ENCODE measurements at places on chromosomes 1 and 21.

- DNase-seq: no peak
Measured at GRCh38 chr21:35818597-35818996, 241.7 kb downstream of the SETD4 start.

DNA sequence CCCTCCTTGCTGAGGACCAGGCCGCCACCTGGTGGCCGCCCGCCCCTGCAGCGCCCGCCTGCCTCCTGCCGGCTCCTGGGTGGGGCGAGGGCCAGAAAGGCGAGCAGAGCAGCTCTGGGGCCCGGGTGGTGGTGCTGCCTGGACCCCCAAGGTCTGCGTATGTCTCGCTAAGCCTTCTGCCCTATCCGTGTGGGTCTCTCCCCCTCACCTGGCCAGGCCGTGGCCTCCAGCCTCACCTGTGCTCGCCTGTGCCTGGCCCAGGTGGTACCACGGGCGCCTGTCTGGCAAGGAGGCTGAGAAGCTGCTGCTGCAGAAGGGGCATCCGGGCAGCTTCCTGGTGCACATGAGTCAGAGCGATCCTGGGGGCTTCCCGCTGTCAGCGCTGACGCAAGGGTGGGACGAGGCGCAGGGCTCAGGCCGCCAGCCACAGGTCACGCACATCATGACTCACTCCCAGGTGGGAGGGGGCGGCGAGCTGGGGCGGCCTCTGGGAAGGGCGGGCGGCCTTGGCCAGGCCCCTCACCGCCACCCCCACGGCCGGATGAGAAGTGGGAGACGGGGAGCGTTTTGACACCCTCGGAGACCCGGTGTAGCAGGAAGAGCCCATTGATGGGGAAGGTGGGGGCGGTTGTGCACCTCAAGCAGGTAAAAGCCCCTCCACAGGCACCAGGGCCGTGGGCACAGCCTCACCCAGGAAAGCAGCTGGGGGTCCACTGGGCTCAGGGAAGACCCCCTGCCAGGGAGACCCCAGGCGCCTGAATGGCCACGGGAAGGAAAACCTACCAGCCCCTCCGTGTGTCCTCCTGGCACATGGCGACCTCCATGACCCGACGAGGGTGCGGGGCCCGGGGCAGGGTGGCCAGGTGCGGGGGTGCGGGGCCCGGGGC lies 9.9 kb downstream of the RNF223 start:
- DNase-seq: peak; percentile 66

- DNase-seq: peak; percentile 18
Measured at GRCh38 chr1:228515200-228515834, 28.1 kb downstream of the RNF187 start.

- no peak for DNase-seq
Measured at GRCh38 chr1:45926330-45926729, 122.9 kb downstream of the MAST2 start.

- no peak for DNase-seq
Measured at GRCh38 chr1:233959102-233959501, 54.6 kb downstream of the SLC35F3 start.

- DNase-seq: peak; percentile 31
Measured at GRCh38 chr1:3564921-3565831, 46.1 kb downstream of the MEGF6 start.

GRCh38 chr1:115924770-115925169 lies 51.5 kb upstream of the SLC22A15 start:
- no peak for DNase-seq

GRCh38 chr1:59098655-59099054 lies 198.2 kb upstream of the FGGY start:
- DNase-seq: no peak

DNA sequence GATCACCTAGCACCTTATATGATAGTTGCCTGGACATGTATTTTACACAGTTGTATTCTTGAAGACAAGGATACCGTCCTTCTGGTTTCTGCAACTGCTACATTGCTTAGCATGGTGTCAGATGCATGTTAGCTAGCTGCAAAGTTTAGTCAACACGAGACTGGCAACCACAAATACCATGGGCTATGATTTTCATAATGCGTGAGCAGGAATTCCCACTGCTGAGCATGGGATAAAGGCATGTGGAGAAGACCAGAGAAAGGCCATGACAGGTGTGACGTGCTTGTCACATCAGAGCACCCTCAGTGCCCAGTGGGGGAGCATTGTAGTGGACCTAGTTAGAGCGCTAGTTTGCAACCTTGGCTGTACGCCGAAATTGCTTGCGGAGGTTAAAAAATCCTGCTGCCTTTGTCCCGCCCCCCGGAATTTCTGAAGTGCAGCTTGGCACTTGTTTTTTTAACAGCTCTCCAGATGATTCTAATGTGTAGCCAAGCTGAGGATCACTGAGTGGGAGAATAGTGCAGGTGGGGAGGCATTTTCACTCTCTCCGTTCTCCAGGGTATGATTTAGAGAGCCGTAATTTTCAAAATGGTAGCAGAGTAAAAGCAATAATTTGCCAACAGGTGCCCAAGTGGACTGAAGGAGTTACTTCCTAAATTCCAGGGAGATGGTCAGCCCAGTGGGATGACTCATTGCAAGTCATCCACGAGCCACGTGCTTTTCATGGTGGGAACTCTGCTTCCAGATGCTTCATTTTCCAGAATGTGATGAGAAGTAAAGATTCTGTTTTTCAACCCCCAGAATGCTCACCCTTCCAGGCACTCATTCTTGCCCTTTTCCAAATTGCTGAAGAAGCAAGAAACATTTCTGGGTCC lies 81.0 kb downstream of the CNIH3 start:
- no peak for DNase-seq

- DNase-seq: no peak
Measured at GRCh38 chr1:160168609-160169369, 17.4 kb downstream of the ATP1A4 start.

DNA sequence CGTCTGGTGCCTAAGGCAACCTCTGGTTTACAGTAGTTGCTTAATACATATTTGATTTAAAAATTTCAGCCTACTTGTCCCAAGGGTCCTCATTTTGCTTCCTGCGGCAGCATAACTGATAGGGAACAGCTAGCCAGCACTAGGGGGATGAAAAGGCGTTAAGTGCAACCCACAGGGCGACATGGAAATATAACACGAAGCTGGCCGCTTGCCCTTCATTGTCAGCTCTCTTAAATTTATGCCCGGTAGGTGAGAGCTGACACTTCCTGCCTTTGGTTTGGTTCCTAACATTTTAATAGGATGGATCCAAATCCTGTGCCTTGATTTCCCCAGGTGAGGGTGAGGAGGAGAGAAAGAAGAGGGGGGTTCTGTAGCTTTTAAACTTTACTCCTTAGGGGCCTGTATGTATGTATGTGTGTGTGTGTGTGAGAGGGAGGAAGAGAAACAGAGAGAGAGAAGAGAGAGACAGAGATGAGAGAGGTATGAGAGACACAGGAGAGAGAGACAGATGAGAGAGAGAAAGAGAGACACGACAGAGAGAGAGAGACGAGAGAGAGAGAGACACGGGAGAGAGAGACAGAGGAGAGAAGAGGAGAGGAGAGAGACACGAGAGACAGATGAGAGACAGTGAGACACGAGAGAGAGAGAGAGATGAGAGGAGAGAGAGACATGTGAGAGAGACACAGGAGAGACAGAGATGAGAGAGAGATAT lies 938 bp upstream of the ACTN2 start:
- no peak for DNase-seq

DNA sequence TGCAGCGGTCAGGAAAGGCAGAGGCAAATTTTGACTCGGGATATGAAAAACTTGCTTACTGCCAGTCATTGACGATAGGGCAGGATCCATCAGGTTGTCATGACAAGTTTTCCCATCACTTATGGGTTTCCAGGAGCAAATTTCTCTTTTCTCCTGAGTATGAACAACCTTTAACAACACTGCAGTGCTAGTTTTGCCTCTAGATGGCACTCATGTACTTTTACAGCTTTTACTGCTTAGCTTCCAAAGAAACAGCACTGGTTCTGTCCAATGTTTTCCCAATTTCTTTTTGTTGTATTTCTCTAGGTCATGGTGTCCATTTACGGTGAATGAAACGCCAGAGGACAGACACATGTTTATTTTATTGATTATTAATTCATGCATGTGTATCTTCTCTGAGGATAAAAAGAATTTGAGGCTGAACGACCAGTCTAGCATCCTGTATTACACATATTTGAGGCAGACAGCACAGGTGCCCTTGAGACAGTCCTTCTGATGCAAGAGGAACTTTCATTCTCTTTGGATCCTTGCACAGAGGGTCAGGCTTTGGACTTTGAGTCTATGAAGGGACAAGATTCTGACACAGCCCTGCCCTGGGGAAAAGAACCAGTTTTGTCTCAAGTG lies 112.3 kb upstream of the TRABD2B start:
- no peak for DNase-seq

- no peak for DNase-seq
Measured at GRCh38 chr1:44233593-44233992, 20.3 kb downstream of the DMAP1 start.

DNA sequence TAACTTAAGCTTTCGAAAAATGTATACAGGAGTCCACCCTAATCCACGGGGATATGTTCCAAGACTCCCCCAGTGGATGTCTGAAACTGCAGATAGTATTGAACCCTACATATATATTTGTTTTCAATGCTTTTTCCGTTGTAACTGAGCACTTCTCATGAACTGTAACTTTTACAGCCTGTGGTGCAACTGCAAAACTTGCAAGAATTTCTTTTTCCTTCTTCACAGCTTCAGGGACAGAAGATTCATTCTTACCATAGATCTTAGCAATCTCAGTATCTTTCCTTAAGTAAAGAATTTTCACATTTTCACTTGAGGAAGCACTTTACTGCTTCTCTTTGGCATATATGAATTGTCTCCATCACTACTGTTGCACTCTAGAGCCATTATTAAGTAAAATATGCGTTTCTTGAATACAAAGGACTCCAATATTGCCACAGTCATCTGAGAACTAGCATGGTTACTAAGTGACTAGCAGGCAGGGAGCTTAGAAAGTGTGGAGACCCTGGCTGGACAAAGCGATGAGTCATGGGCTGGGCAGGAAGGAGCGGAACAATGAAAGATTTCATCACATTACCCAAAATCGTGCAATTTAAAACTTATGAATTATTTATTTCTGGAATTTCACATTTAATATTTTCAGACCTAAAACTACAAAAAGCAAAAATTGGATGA lies 14.1 kb downstream of the DPYD start:
- DNase-seq: no peak

DNA sequence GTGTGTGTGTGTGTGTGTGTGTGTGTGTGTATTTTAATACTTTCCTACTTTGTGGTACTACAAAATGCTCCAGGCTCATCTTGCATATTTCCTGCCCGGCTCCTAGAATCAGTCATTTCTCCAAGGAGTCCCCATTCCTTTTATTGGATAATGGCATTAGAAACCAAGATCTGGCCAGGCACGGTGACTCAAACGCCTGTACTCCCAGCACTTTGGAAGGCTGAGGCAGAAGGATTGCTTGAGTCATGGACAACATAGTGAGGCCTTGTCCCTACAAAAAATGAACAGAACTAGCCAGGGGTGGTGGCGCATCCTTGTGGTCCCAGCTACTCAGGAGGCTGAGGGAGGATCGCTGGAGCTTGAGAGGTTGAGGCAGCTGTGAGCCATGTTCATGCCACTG lies 20.3 kb downstream of the EPB41 start:
- no peak for DNase-seq

DNA sequence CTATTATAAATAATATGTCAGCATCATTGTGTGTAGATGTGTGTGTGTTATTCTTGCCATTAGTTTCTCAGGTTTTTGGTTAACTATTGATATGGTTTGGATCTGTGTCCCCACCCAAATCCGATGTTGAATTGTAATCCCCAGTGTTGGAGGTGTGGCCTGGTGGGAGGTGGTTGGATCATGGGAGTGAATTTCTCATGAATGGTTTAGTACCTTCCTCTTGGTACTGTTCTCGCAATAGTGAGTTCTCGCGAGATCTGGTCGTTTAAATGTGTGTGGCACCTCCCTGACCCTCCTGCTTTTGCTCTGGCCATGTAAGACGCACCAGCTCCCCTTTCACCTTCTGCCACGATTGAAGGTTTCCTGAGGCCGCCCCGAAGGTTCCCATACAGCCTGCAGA lies 9.6 kb upstream of the POFUT2 start:
- DNase-seq: no peak

GRCh38 chr1:65459397-65459768 lies 38.9 kb downstream of the LEPR start:
- no peak for DNase-seq

GRCh38 chr1:102853136-102853535 lies 255.2 kb downstream of the COL11A1 start:
- no peak for DNase-seq

GRCh38 chr1:87905651-87906050 lies 577.0 kb downstream of the LMO4 start:
- no peak for DNase-seq

DNA sequence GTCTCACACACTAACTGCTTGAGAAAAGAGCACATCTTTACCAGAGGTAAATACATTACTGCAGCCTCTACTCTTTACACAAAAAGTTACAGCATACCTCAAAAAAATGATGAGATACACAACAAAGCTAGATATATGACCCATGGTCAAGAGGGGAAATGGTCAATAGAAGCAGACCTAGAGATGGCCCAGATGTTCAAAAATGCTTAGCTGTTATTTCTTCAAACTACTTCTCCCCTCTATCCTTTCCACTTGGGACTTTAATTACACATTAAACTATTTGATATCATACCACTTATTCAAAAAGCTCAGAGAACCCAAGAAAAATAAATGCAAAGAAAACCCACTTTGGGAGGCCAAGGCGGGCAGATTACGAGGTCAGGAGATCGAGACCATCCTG lies 12.8 kb downstream of the BRWD1 start:
- no peak for DNase-seq

DNA sequence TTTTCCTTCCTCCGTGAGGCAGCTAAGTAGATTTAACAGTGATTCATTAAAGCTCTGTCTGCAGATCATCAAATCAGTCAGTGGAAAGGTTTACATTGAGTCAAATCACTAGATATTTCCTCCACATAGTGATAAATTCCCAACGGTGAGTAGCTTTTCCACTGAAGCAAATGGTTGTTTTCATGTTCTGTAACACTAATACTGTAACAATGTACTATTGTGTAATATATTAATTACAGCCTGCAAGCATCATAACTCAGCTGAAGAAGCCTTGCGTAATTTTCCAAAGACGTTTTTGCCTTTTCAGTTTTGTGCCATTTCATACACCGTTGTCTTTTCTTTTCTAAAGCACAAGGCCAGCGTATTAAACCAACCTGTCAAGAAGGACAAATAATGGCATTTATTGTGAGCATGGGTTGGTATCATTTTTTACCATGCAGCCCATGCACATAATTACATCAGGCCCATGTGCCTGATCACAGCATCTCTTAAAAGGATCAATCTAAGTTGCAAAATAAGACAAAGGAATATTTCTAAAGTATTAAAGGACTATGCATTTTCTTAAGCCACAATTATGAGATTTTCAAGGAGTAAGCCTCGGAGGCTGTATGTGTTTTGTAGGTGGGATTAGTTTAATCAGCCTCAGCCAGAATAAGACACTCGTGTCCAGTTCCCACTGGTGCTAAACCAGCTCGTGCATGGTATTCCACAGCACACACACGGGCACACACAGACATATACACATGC lies 16.7 kb upstream of the PDE9A start:
- DNase-seq: no peak
